CD4-positive, alpha-beta T cell treated with Interleukin-15 for 1 hour (primary cell): ENCODE measurements at places on chromosomes 3 and 15.
A peak's percentile ranks its signal among the peaks of the same experiment; 100 is the strongest.

- no peak for DNase-seq
These were observed 211.9 kb downstream of the CBLB start for GRCh38 chr3:105656651-105657504.

GRCh38 chr3:10248984-10249748 is 907 bp downstream of the TATDN2 start:
- peak; percentile 51 for DNase-seq

GRCh38 chr3:186108106-186108940 is 566 bp downstream of the ETV5 start:
- no peak for DNase-seq

DNA sequence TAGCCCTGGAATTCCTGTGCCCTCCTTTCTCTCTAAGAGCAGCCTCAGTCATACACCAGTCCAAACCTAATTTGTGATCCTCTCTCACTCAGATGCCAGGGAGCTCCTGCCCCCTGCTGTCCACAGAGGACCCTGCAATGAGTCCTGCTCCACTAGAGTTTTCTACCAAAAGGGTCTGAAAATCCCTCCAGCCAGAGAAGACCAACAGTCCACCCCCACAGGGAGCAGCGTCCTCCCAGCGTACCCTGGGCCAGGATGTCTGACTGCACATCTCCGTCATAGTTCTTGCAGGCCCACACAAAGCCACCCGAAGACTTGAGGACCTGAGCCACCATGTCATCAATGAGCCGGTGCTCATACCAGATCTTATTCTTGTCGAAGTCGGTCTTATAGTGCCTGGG is 15.4 kb downstream of the IDH2 start:
- peak; percentile 51 for DNase-seq

DNA sequence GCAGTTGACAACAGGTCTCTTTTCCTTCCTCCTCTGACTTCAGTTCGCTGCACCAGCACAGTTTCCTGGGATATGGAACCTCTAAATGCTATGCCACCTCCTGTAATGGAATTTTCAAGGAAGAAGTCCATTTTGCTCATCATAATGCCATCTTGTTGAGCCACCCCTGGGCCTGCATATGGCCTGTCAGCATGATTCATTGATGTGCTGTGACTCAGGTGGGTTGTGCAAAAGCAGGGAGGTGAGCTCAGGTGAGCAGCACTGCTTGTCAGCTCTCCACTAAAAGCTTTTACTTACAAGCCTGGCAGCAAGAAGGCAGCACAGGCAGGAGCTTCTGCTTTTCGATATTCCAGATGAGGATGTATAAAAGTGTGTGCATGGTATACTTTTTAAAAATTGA is 247.1 kb upstream of the LMCD1 start:
- no peak for DNase-seq

DNA sequence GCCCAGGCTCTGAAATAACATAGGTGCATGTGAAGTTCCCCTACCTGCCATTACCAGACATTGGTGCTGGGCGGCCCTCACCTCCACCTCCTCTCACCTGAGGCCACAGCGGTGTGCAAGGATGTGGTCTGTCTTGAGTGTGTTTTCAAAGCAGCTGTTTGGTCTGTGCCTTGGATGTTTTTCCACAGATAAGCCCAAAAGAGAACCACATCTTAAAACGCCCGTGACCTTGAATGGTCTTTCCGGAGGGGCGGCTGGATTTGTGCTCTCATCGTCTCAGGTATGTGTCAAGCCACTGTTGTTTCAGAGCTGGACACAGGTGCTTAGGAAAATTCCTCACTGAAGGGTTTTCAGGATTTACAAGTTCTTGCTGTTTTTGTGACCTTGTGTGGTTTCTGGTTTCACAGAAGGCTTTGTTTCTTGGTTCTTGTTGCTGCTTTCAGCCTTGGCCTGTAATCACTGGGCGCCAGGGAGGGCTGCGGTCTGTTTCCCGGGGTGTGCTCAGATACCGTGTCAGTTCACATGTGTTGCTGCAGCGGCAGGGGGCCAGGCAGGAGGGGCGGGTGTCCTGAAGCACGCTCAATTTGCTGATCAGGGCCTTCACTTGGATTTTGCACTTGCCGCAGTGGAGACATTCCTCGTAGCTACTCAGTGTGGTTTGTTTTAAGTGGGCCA is 128.4 kb downstream of the IGF1R start:
- no peak for DNase-seq

- DNase-seq: no peak
These were observed 27.2 kb downstream of the BCL2A1 start for GRCh38 chr15:79943820-79944219.

DNA sequence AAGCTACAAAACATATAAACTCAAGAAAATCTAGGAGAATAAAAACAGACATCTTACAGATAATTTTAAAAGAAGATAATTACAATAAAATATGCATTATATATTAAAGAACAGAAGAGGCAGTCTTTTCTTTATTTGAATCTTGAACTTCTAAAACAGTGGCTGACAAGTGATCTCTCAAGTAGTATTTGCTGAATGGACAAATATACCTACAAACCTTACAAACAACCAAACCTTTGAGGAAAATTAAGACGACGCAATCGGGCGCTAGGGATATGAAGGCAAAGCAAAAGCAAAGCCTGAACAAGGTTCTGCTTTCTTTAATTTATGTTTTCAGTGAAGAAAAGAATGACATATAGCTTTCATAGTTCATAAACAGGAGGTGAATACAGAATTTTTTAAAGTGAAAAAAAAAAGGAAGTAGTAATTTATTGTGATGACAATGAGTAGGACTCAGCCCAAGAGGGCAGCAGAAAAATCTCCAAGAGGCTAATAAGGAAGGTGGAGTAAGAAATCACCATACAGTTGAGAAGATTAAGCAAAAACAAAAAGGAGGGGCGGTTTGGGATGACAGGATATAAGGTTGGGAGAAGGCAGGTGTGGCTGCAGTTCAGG is 347.8 kb downstream of the TBC1D5 start:
- DNase-seq: no peak

- no peak for DNase-seq
These were observed 225.2 kb upstream of the SETMAR start for GRCh38 chr3:4077950-4078349.

- DNase-seq: no peak
These were observed 35.8 kb upstream of the LRTM1 start for GRCh38 chr3:54963641-54964040.

DNA sequence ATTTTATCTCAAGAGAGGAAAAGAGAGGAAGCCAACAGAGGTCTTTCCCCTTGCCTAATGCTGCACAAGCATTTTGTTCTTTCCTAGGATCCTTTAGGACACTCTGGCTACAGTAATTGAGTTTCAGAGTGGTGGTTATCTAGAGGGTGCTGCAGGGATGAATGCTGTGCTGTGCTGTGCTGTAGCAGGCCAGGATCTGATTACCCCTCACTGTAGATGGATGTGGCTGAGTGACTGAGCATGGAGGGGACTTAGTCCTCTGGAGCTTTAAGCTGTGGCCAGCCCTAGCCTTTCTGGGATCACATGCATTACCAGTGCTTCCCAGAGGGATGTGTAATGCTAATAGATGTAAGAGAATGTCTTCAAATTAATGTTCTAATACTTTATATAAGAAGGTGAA is 94.8 kb downstream of the SLC9A9 start:
- no peak for DNase-seq

DNA sequence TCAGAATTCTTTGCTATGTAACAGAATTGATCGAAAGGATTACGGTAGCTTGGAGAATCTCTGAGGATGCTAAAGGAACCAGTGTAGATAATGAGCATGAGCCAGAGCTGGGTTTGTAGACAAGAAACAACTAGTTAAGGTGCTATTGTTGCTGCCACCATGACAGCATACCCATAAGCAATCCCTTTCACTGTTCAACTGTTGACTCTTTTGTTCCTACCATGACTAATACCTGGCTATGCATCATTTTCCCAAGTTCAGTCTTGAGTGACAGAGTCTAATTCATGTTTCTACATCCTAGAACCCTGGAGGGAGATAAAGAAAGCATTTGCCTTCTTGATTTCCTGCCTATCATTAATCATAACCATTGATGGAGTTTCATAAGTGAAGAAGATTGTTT is 600.3 kb downstream of the OTOL1 start:
- no peak for DNase-seq

DNA sequence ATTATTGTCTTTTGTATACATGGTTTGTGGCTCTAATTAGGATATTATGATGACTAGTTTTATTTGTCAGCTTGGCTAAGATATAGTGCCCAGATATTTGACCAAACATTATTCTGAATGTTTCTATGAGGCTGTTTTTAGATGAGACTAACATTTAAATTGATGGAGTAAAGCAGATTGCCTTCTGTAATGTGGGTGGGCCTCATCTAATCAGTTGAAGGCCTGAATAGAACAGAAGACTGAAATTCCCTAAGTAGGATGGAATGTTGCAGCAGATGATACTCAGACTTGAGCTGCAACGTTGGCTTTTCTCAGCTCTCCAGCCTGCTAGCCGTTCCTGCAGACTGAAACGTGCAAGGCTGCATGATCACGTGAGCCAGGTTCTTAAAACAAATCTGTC is 546.5 kb downstream of the EDEM1 start:
- DNase-seq: no peak

DNA sequence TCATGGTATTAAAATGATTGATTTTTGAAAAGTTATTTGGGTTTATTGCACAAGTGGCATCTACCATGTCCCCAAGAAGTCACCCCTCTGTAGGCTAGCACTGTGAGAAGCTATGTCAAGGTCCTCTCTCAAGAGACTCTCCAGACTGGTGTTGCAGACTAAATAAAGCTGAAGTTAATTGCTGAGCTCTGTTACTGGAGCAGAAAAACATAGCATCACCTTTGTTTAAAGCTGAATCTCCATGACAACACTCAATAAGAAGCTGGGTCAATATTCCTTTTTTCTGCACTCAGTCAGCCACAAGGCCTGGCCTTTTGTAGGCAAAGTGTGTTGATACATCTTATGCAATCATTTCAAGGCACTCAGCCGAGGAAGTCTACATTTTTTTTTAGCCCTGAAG is 806.6 kb upstream of the LMCD1 start:
- DNase-seq: no peak

DNA sequence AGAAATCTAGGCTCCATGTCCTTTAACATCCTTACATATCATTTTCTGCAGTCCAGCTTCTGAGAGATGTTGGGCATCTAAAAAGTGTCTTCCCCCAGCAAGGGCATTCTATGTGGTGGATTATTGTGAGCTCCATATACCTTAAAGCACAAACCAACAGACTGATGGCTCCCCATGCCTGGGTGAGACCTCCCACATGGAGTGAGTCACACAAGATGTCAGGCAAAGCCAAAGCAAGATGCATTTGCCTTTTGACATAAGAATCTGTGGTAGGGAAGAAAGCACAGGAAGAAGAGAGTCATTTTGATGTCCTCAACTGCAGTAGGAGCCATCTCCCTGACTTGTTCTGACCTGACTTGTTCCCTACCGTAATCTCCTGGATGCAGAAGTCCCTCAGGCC is 238.7 kb upstream of the EIF1B start:
- DNase-seq: no peak

- DNase-seq: no peak
These were observed 136.5 kb upstream of the MLF1 start for GRCh38 chr3:158434412-158435038.

DNA sequence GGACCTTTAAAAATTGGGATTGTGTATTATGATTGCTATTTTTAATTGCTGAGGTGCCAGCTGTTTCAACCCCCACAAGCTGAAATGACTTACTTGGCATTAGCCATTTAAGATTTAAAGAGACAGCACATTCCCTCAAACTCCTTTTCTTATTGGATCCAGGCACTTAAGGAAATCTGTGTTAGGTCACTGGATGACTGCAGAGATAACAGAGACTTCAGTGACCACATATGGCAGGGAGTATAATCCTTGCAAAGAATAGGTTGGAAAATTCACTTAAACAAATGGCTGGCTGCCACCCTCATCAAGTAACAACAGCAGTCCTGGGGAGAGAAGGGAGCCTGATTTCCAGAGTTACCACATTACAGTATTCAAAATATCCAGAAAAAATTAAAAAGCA is 66.6 kb downstream of the SLMAP start:
- no peak for DNase-seq

DNA sequence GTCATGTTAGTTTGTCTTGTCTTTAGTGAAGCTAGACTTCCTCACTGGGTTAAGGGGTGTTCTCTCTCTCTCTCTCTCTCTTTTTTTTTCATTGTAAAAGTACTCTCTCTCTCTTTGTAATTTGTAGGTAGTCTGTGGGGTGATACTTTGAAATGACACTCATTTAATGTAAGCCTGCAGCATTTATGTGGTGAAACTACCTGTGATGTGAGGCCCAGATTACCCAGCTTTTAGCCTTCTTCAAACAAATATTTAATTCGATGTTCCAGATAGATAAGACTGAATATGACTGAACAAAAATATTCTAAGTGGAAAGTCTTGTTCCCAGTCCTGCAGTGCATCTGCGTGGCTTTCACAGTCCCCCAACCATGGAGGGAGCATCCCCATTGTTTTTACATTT is 49.7 kb downstream of the SQOR start:
- no peak for DNase-seq

- no peak for DNase-seq
These were observed 33.9 kb downstream of the GRAMD2A start for GRCh38 chr15:72163719-72164118.
